AG08396 (cell line): ENCODE measurements at places on chromosomes 1 and 21.
A peak's percentile ranks its signal among the peaks of the same experiment; 100 is the strongest.

GRCh38 chr1:156500543-156500792, at the start of gene MEF2D:
TSS of gene MEF2D (minus strand) at chr1:156500775. CDS start at chr1:156483292, 17,483 bp downstream.
- DNase-seq: no peak

DNA sequence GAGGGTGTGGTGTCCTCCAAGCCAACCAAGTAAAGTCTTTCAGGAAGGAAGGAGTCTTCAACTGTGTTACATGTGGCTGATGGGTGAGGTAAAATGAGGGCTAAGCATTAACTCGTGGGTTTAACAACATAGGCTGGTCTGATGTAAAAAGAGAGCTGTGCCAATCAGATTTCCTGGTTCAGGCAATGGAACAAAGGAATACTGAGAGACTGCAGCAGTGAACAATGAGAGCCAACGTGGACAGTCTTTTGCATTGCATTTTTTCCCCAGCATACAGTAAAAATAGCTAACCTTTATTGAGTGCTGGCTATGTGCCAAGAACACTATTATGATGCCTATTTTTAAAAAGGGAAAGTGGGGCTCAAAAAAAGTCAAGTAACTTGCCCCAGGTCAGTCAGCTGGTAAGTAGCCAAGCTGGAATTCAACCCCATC, 31.1 kb downstream of the DLGAP3 start:
- no peak for DNase-seq

DNA sequence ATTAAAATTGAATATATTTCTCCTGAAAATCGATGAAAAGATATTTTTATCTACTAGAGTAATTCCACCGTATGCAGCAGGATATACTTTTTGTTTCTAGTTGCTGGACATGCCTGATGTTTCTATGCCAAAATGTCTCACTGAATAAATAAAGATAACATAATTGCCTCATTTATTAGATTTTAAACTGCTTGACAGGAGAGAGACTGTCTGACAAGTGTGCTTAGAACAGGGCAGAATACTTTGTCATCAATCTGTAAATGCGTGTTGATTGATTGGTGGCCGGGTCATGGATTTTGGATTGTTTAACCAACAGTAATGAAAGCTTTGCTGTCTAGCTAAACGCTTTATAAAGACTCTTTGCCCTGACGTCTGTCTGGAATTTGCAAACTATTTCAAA, 339.0 kb downstream of the CHRM3 start:
- no peak for DNase-seq

- no peak for DNase-seq
These were observed 83.3 kb downstream of the DISP1 start for GRCh38 chr1:222898191-222898527.

DNA sequence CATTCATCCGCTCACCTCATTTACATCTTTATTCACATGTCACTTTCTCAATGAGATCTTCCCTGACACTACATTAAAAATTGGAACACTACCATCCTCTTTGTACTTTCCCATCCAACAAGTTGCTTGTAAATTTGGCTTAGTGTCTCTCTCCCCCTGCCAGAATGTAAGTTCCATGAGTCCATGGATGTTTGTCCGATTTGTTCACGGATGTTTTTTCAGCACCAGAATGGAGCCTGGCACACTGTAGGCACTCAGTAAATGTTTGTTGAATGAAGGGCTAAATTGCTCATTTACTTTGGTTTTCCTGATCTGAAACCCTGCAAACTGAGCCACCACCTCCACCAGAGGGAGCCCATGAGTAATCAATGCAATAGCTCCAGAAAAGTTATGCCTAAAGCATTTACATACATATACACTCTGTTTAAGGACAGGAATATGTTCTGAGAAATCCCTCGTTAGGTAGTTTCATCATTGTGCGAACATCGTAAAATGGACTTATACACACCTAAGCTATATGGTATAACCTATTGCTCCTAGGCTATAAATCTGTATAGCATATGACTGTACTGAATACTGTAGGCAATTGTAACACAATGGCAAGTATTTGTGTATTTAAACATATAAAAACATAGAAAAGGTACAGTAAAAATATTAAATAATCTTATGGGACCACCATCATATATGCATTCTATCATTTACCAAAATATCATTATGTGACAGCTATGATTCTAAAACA, 2.8 kb upstream of the EYA3 start:
- DNase-seq: peak; percentile 35

DNA sequence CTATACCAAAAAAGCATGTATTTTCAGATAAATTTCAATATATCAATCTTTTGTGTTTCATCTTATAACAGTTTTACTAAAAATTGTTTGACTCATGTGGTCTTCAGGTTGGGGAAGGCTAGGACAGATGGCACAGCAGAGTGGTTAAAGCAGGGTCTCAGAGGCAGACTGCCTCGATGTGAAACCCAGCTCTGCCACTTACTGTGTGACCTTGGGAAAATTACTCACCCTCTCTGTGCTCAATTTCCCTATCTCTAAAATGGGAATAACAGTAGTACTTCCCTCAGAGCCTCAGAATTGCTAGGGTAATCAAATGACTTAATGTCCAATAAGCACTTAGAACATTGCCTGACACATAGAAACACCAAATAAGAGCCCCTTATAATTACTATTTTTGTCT, 262.1 kb upstream of the FMN2 start:
- no peak for DNase-seq

GRCh38 chr1:62288224-62288623, 31.0 kb downstream of the KANK4 start:
- no peak for DNase-seq

DNA sequence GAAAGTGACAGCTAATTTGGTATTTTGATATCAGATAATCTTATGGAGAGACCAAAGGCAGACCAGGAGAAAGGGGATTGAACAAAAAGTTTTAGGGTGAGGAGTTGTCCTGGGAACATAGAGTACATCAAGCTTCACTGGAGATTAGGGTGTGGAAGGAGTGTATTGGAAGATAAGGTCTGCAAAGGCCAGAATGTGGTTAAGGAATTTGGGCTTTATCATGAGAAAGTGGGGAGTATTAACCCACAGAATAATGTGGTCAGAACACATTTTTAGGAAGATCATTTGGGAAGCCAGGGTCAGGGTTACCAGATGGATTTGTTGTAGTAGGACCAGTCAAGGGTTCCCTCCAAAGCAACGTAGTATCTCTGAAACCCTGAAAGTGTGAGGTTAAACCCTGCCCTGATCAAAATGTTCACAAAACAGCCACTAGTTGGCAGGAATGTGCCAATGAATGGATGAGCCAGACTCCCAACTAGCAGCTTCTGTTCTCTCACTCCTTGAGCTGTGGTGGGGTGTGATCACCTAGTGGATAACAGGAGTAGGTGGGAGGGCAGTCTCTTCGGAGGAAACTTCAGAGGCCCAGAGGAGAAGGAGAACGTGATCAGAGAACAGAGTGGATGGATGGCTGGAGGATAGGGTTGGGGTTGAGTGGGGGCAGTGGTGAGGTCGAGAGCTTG, 35.8 kb downstream of the SLC2A1 start:
- DNase-seq: peak; percentile 79

- peak; percentile 89 for DNase-seq
These were observed 5.1 kb upstream of the CLEC20A start for GRCh38 chr1:178501705-178502329.

DNA sequence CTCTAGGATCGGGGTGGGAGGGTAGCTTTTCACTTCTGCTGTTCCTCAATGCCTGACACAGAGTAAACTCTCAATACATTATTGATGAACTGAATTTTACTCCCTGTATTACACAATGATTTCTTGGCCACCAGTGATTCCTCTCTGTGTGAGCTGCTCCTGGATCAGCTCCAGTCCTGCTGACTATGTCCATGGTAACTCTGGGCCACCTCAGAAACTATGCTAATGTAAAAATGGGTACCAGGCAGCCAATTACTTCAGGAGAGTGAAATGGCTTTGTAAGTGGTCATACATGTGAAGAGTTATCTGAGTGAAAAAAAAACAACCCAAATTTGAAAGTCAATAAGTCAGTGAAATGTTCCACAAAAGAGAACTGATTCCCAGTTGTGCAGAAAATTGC, 311.0 kb downstream of the KCNH1 start:
- DNase-seq: no peak

- DNase-seq: peak; percentile 44
These were observed 29.4 kb downstream of the SPATA17 start for GRCh38 chr1:217660353-217661062.

DNA sequence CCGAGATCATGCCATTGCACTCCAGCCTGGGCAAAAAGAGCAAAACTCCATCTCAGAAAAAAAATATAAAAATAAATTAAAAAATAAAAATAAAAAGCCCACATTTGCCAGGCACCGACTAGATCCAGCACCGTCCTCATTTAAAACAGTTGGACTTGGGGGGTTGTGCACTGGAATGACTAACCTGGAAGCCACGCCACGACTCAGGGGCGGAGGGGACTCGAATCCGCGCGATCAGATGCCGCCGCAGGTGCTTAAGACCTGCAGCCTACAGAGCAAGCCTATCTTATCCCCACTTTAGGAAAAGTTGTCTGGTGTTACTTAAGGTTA, 38.5 kb downstream of the ZBTB8OS start:
- no peak for DNase-seq

DNA sequence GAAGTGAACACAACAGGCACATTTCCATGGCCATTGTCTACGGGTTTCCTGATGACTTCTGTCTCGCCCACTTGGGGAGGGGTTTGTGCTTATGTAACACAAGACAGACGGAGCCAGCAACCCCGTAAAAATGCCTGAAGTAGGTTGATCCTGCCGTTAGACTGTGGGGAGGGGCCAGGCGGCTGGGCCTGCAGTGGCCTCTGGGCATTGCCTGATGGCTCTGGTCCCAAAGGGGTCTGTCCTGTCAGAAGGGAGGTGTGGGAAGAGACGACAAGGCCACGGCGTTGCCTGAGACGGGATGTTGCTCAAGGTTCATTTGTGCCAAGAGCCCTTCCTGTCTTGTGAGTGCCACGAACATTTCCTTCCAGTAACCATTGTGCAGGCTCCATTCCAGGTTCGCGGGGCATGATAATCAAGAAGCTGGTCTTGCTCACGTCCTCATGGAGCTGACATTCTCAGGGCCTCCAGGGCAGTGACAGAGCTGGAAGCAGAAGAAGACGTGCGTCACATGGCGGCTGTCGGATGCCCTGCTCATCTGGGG, 44.7 kb downstream of the ABCG1 start:
- DNase-seq: no peak

DNA sequence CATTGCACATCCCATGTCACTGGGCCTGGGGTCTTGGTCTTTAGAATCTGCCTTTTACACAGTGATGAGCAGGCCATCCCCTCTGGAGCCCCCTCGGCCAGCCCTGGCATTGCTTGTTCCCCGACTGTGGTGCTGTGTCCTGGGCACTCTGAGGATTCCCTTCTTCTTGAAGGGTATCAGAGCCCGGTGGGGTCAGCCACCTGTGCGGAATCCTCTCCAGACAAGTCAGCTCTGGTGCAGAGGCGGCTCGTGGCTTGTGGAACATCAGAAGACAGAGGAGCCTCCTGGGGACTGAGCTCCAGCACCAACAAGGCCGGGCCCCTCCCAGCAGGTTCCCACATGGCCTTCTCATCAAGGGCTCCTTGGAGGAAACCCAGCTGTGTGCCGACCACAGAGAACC, 57.9 kb upstream of the AJAP1 start:
- no peak for DNase-seq

GRCh38 chr1:113975211-113975895, 3.9 kb upstream of the OLFML3 start:
- peak; percentile 55 for DNase-seq

DNA sequence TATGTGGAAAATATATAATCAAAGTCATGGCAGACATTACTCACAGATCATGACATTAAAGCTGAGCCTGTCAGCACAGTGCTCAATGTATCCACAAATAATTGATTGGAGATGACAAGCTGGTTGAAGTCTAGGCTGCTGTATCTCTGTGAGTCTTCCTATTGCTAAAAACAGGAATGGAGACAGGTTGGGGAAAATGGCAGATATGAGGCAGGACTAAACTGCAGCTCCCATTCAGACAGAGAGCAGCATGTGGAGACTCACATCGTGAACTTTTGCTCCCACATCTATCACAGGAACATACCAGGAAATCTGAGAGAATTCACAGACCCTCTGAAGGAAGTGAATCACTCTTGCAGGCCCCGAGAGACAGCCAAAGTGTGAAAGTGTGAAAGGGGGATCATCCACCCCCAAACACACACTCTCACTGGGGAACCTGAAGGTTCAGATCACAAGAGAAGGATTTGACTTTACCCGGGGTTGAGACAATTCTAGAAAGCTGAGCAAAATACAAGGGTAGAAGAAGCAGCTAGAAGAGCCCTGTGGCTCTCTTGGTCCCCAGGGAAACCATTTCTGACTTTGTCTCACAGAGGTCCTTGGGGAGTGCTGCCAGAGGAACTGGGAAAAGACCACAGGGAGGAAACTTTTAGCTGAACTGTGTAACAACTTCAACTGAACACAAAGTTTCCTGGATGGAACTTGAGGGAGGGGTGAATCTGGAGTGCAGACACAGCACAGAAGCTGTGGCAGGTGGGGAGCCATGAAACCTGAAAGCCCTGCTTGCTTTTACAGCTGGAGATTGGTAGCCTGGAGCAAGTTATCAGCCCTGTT, 173.4 kb downstream of the S1PR1 start:
- DNase-seq: no peak

DNA sequence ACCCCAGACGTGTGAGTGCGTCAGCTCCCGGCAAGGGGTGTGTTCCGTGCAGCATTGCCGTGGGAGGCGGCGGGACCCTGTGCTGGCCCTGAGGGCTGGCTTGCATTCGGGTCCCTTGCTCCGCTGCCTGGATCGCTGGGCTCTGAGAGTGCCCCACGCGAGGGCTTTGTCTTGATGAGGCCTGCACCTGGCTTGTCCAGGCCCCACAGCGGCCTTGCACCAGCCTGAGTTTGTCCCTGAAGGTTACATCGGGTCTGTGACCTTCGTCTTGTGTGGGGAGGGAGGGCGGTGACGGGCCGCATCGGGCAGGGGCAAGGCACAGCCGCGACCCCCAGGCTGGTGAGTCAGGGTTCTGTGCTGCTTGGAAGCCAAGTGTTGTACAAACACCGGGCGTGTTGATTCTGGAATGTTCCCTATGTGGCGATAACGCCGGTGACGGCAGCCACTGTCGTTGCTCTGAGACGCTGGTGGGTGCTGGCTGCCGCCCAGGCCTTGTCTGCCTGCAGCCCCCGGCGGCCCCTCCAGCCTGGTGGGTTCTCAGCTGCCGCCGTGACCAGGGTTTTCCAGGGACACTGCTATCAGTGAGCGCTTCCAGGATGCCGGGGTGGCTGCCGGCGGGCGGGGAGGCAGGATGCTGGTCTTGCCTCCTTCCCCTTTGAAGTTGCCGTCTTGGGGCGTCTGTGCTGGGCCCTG, 42.9 kb downstream of the SLX9 start:
- DNase-seq: peak; percentile 55

DNA sequence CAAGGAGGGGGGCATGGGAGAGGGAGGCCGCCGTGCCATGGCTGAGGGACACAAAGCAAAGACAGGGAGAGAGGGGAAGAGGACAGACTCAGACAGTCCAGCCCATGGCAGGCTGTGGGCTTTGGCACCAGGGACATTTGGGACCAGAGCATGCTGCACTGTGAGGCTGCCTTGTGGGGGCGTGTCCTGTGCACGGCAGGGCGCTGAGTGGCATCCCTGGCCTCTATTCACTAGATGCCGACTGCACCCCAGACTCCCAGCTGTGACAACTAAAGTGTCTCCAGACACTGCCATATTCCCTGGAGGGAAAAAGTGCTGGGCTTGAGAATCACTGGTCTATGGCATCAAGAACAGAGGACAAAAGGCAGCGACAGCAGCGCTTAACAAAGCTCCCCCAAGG, 18.6 kb upstream of the PRDM15 start:
- DNase-seq: no peak
